ENCODE measurements at places on chromosomes 4 and X.

DNA sequence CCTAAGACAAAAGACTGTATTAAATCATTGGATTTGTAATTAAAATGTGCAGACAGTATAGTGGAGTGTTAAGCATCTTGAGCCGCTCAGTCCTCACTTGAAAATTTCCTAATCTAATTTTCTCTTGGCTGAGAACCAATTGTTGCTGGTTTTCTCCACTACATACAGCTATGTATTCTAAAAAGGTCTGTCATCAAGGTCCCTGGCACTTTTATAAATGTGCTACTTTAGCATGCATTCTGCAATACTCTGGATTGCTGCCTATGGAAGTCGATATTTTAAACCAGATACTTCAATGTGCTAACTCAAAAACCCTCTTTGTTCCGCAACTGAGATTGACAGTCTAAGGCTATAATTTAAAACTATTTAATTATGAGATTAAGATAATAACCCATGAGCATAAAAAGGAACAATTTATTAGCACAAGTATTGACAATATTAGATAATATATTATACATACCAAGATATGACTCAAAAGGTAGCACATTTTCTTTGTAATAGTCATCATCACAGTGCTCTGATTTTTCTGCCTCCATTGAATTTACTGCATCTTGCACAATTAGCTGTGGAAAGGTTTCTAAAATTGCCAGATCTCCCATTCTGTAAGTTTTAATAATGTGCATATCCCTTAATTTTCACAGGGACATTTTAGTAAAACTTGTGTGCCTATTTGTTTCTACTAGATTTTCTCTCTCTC is 815.1 kb downstream of the ADGRL3 start:
- DNase-seq, result no peak

DNA sequence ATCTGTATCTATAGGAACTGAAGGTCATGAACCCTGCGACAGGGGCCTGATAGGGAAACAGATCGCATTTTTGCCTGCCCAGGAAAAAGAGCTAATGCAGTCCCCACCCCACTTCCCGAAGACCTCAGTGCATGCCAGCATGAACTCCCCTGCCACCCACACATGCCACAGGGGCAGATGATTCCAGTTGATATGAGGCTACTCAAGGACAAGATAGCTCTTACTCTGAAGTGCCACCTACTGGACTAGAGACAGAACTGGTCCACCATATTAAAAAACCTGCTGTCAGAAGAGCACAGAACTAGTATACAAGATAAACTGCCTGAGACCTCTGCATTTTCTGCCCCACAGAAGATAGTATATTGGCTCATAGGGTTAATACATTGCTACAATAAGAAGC is 68.0 kb downstream of the YIPF7 start:
- DNase-seq, result peak; percentile 26

DNA sequence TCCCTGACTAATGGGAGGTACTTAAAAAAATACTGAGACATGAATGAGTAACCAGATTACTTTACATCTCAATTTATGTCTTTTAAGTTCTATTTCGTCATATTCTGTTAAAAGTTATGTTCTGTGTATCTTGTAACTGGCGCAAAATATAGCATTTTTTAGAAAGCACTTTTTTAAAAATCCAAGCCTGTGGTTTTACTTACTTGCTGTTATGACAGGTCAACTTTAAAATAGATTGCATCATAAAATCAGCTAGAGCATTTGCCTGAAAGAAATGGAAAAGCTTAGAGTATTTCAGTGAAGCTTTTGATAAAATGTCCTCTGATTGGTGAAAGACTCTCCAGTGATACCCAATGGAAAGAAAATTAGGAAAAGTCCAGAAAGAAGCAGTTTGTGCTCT is 1892.3 kb upstream of the TENM3 start:
- DNase-seq, result no peak

GRCh38 chrX:69429339-69430015 is 74.6 kb upstream of the NALF2 start:
- DNase-seq, result no peak

GRCh38 chr4:110472583-110473329 is 3.2 kb upstream of the ENPEP start:
- DNase-seq, result peak; percentile 55
